ENCODE measurements at places on chromosomes 7 and 10.

GRCh38 chr7:146514304-146514703 lies 397.7 kb downstream of the CNTNAP2 start:
- DNase-seq: no peak

DNA sequence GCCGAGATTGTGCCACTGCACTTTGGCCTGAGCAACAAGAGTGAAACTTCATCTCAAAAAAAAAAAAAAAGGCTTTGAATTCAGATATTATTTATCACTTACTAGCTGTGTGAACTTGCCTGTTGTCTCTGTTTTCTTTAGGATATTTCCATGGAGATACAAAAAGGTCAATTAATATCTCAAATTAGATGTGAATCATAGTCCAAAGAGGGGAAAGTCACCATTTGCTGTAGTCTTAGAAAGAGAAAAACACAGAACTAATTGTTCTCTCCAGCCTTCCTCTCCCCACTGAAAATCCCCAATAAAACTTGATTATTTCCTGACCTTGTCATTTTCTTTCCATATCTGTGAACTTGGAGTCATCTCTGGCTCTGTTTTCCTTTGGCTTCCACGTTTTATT lies 21.2 kb downstream of the HEPACAM2 start:
- DNase-seq: no peak

DNA sequence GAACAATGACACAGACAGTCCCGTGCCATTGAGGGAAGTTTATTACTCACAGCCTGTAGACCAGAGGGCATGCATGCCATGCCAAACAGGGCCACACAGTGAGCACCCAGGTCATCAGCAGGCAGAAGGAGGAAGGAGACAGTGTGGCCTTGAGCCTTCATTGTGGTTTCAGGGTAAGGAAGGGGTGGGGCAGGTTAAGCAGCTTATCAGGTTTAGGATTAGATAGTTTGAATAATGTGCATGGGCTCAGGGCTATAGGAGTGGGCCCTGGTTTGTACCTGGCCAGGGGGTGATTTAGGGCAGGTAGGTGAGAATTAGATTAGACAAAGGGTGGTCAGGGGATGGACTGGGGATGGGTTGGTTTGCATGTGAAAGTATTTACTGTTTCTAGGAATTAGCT lies 67.9 kb downstream of the ADCY1 start:
- no peak for DNase-seq

DNA sequence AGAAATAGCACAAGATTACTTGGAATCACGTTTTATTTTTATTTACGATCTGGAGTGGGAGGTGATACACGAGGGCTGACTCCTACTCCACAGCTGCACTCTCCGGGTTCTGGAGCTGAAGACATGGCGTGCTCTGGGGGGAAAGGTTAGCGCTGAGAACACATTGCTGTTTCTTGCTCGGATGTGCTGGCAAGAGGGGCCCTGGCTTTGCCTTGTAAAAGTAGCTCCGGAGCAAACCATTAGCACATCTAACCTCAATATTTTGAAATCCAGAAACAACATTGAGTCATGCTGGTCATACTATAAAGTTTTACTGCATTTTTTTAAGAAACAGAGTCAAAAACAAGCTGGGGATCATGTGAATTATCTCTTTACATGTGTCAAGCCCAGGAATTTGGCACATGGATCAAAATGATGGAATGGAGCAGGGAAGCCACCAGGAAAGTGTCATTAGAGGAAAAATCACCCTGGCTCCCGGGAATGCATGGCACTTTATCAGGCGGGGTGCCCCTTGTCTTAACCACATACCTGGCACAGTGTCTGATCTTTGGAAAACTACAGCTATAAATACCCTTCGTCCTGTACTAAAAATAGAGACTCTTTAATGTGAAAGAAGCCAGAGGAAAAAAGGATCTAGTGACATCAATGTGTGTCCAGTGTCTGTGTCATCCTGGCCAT lies 31.6 kb upstream of the LYZL1 start:
- DNase-seq: no peak

GRCh38 chr10:67521546-67521945 lies 174.4 kb downstream of the CTNNA3 start:
- no peak for DNase-seq

DNA sequence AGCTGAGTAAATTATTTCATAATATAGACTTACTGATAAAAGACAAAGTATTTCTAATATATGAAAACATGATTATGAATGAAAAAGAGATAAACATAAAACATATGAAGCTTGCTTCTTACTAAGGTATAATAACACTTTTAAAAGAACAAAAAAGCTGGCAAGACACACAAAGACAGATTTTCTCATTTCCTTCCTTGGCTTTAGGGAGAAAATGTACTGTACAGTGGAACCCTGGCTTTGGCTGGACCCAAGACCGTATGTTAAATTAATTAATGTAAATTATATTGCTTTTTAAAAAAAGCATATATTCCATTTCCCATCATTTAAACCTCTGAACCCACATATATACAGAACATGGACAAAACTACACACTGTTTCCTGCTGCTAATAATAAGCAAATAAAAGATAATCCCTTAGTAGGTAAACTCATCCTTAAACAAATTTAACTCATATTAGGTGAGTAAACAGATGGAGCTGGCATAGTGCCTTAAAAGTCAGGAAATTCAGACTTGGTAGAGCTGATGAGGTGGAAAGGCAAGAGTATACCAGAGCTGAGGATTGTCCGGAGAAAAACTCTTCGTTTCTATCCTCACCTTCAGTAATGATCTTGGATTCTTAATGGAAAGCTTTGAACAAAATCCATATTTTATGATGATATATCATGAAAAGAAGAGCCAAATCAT lies 1016.4 kb upstream of the KCND2 start:
- DNase-seq: no peak

- DNase-seq: no peak
Measured at GRCh38 chr10:100520811-100521210, 1.1 kb upstream of the SEC31B start.

GRCh38 chr7:157502701-157503111 lies 165.9 kb downstream of the DNAJB6 start:
- peak; percentile 38 for DNase-seq

- no peak for DNase-seq
Measured at GRCh38 chr10:109588259-109588658, 335.1 kb downstream of the XPNPEP1 start.

DNA sequence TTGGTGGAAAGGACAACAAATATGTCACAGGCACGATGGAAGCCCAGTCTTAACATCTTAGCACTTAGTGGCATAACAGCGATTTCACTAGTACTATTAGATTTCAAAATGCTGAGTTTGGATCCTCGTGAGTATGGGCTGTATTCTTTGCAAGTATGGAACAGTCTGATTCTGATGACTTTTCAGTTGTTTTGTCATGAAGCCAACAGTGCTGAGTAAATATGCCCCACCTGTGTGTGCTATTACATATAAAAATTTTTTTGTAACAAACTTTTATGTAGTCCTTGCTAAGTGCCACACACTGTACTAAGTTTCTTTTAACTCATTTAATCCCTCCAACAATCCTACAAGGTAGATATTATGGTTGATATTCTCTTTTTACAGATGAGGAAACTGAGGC lies 30.8 kb downstream of the MTURN start:
- DNase-seq: no peak
